ENCODE measurements at places on chromosomes 3 and 15.
A peak's percentile ranks its signal among the peaks of the same experiment; 100 is the strongest.

DNA sequence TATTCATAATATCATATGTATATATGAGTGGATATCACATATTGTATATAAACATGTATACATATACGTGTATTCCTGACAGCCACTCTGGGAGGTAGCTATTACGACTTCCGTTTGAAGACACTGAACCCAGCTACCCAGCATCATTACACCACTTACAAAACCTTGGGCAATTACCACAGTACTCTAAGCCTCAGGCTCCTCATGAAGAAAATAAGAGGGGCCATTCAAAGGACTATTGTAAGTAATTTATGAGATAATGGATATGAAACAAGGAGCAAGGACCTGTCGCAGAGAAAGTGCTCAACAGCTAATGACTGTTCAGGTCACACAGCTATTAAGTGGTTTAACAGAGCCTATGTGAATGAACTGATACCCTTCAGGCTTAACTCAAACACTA lies 52.4 kb downstream of the KCNMB2 start:
- no peak for DNase-seq

DNA sequence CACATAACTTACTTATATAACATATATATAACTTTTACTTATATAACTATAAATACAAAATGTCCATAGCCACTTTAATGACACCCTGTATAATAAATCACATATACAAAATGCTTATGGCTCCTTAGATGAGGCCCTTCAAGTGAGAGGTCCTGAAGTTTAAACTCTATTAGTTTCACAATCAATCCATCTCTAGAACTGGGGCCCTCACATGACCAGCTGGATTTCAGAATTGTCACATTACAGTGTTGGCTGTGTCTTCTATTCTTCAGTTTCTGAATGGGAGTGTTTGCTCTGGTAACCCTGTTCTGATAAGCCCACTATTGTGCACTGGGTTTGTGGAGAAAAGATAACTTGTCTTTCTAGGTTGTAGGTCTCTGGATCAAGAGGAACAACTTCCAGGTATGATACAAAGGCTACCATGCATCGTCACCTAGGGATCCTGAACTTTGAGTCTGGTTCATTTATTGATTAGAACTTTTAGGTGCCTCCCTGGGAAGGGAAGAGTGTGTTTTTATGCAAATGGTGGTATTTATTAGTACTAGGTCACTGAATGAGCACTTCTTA lies 107.9 kb downstream of the DNAH12 start:
- no peak for DNase-seq

GRCh38 chr15:66948294-66948693 lies 117.1 kb upstream of the SMAD3 start:
- no peak for DNase-seq

GRCh38 chr3:167032267-167032876 lies 347.7 kb downstream of the ZBBX start:
- DNase-seq, result no peak

GRCh38 chr3:194686414-194686815 lies 732 bp downstream of the FAM43A start:
- DNase-seq, result peak; percentile 6

GRCh38 chr3:55873523-55874254 lies 386.6 kb upstream of the WNT5A start:
- DNase-seq, result no peak

GRCh38 chr15:53074221-53074620 lies 284.1 kb upstream of the ONECUT1 start:
- no peak for DNase-seq

DNA sequence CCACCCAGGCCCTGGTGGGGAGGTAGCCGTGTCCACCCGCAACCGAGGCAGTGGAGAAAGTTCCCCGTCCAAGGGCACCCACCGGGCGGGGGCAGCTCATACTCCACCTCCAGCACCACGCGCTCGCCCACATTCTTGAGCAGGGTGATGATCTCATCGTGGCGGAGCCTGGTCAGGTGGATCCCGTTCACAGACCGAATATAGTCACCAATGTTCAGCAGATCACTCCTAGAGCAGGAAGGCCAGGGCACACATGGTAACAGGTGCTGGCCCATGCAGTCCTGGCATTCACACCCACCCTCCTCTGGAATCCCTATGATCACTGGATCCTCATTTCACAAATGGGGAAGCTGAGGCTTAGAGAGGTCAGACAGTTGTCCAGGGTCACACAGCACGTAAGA lies 15.8 kb downstream of the GRIP2 start:
- no peak for DNase-seq

GRCh38 chr15:100256970-100257650 lies 84.7 kb downstream of the ADAMTS17 start:
- DNase-seq, result no peak

DNA sequence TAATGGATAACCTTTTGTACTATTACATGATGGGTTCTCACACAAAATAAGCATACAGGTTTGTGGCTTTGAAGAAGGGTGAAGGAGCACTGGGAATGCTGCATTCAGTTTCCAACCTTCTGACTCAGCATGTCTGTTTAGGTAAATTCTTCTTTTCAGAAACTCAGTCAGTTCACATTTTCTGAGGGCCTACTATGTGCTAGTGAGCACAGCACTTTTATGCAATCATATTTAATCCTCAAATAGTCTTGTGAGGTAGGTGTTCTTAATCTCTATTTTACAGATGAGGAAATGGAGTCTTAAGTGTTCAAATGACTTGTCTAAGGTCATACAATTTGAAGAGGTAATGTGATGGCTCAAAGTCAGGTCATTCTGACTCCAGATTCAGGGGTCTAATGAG lies 41.2 kb downstream of the ISL2 start:
- no peak for DNase-seq
